ENCODE measurements at places on chromosomes 7 and 10.

- no peak for DNase-seq
These were observed 28.4 kb upstream of the CRHR2 start for GRCh38 chr7:30710669-30711068.

DNA sequence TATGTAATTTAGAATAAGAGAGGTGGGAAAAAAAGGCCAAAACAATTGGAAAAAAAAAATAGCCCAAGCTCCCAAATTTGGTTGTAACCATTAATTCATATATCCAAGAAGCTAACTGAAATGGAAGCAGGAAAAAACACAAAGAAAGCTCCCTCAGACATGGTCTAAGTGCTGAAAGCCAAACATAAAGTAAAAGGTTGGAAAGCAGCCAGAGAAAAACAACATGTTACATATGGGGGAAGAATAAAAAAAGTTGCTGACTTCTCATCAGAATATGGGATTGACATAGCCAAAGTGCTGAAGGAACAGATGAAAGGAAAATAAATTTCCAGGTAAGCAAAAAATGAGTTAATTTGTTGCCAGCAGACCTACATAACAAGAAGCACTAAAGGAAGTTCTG, 40.3 kb downstream of the PDZD8 start:
- DNase-seq = no peak

DNA sequence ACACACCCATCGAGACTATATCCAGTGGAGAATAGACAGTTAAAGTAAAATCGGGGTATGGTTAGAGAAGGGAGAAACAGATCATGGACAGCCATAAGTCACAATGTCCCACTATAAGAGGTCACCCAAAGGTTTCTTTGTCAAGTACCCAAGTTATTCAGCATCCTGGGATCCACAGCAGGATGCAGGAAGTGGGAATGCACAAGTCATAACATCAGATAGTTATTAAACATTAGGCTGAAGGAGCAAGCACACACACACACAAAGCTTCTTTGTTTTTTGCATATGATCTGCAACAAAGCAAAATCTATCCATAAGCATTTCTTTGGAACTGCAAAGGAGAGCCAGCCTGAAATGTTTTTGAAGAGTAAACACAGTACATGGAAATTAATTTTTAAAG, 111.6 kb downstream of the NOC3L start:
- DNase-seq = no peak

DNA sequence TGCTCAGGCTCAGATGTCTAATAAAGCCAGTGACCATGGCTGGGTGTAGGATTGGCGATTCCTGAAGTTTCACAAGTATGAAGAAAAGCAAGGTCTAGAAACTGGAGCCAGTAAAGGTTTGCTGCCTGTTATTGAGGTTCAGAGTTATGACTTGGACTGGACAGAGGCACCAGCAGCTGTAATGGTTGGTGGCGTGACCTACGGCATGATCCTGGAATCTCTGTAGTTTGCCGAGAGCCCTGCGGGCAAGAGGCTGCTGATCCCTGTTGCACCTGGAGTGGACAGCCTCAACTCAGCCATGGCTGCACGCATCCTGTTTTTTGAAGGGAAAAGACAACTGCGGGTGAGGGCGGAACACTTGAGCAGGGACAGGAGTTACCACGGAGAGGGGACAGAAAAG, 22.4 kb upstream of the SNX13 start:
- DNase-seq = no peak

GRCh38 chr7:91378131-91378530, 113.9 kb downstream of the FZD1 start:
- no peak for DNase-seq

- DNase-seq = no peak
These were observed 222.5 kb upstream of the CACNA2D1 start for GRCh38 chr7:82665966-82666507.

DNA sequence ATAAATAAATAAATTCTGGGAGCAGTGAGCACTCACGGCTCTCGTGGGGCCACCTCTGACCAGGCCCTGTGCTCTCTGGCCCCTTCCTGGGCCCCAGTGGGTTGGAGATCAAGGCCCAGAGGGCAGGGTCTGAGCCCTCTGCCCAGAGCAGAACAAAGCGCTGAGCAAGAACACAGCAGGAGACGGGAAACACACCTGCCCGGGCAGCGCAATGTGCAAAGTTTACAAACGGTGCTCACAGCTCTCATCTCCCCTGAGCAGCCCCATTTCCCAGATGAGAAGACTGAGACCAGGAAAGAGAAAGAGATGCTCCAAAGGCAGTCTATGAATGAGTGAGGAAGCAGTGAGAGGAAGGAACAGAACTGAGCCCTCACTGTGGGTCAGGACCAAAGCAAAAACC, 3.0 kb downstream of the METTL27 start:
- DNase-seq = no peak

- no peak for DNase-seq
These were observed 10.1 kb downstream of the LRRC18 start for GRCh38 chr10:48929413-48929990.

GRCh38 chr10:84587789-84588188, 259.4 kb downstream of the CCSER2 start:
- no peak for DNase-seq

GRCh38 chr10:68075550-68076004, 494 bp upstream of the HERC4 start:
- DNase-seq = no peak

- DNase-seq = peak; percentile 51
These were observed at the start of gene FGFBP3 for GRCh38 chr10:91909117-91909677. TSS of gene FGFBP3 (minus strand) at chr10:91909486. CDS start at chr10:91908969, 517 bp downstream.

Measured in foreskin fibroblast (primary cell).